Right hindlimb (tissue), 1 donor: ENCODE measurements at places on chromosomes 1 and 21.
A peak's percentile ranks its signal among the peaks of the same experiment; 100 is the strongest.

- DNase-seq = no peak
Measured at GRCh38 chr1:164930241-164930640, 371.3 kb downstream of the PBX1 start.

- DNase-seq = no peak
Measured at GRCh38 chr1:12345350-12346217, 115.8 kb downstream of the VPS13D start.

GRCh38 chr1:17278996-17279830, 28.8 kb upstream of the PADI4 start:
- DNase-seq = no peak

DNA sequence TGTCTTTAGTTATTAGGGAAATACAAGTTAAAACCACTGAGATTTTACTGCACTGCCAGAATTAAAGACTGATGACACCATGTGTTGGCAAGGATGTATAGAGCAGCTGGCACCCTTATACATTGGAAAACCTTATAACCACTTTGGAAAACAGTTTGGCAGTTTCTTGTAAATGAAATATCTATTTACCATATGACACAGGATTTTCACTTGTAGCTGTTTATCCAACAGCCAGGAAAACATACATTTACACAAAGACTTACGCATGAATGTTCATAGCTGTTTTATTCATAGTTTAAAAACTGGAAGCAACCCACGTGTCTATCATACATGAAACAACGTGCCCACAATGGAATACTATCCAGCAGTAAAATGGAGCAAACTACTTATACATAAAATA, 45.3 kb downstream of the PRRC2C start:
- no peak for DNase-seq

DNA sequence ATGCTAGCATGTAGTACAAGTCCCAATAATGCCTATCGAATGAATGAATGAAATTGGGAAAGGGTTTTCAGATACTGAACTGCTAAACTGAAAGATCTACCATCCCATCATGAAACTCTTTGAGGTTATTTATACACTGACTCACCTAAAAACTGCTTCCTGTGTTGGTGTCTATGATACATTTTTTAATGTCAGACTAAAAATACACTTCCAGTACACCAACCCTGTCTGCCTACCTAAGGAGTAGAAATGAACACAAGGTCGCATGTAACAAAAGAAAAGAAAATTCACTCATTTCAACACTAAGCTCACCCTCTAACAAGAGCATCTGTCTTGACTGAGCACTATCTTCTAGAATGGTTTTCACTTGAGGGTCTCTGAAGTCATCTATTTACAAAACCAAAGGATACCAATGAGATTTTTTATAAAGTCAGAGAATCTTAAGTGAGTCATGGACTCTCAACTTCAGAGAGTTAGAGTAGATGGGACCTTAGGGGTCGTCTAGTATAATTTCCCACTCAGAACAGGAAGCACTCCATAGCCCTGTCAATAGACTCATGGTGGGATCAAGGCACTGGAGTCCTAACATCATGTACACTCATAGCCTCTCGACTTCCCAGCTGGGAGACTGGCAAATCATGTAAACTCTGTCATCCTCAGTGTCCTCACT, 53.4 kb downstream of the WLS start:
- DNase-seq = no peak

DNA sequence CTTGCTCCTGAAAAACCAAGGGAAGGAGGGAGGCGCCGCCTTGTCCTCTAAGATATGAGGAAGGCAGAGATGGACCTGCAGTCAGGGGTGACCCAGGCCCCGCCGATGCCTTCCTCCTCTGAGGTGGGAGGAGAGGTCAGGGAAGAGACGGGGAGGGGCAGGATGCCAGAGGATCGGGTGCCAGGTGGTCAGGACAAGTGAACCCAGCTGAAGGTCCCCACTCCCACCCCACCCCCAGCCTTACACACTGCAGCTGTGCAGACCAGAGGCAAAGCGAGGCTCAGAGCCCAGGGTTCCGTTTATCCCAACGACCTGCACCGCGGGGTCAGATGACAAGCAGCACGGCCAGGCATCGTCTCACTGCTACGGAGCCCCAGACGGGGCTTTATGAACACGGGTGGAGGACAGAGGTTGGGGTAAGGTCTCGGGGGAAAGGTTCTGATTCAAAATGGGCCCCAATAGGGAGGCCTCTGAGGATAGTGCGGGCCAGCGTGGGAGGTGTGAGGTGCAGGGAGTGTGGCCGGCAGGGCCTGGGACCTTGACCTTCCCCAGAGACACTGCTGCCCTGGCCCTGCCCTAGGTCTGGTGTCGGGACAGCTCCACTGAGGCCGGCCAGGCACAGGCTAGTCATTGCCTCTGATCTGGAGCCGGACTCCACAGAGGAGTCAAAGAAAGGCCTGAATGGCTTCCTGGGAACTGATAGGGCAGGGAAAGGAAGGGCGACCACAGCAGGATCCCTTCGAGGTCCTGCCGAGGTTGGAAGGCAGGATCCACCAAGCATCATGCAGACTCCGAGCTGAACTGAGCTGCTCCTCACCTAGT, 112.4 kb downstream of the WDR4 start:
- DNase-seq = no peak

DNA sequence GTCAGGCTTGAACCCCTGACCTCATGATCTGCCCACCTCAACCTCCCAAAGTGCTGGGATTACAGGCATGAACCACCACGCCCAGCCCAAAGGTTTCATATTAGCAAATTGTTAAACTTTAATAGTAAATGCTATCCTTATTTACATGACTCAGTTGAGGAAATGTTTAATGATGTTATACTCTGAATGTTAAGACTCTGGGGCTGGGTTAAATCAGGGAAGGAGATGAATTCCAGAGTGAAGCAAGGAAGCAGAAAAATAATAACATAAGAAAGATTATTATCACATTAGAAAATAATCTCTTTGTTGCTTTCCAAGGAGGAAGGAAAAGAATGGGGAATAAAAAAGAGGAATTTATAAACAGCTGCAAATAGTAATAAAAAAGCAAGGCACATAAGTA, 105.3 kb downstream of the PTGS2 start:
- DNase-seq = no peak

DNA sequence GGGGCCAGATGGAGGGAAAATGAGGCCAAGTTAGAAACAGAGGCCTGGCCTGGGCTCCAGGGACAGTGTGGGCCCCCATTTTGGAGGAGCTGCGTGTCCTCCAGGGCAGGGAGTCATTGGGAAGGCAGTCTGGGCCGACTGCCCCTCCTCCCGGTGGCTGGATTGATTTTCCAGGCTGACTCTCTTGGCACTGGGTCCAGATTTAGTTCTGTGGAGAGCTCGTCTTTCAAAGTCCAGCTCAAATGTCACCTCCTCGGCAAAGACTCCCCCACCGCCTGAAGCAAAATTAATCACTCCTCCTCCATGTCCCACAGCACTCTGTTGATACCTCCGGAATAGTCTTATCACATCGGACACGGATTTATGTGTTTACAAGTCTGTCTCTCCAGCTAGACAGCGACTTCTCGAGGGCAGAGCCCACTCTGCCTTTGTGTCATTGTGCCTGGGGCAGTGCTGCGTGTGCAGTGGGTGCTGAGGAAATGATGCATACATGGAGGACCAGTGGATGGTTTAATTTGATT, 175.1 kb downstream of the CAMTA1 start:
- DNase-seq = peak; percentile 87

- DNase-seq = no peak
Measured at GRCh38 chr1:200880212-200880611, 7.4 kb downstream of the GPR25 start.

DNA sequence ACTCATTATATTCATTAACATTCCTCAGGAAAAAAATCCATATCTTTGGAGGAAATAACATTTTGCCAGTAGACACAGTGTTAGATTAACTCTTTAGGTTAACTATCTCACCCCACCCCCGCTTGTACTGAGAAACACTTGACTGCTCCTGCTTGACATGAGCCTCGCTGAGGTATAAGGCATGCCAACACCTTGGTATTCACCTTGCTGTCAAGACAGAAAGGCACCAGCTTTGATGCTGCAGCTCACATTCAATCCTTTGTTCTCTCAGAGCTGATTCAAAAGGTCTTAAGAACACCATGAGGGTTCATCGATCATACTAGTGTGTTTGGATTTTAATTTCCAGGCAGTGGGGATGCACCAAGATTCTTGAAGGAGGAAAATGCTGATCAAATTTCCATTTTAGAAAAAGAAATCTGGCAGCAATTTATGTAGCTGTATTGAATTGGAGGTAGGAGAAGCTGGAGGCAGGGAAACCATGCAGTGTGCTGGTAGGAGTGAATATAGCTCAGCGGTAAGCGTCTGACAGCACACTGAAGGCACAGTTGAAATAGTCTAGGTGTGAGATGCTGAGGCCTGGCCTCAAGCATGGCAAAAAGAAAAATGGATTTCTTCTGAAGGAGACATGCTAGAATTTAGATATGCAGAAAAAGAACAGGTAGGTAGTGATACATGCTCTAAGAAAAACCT, 108.0 kb upstream of the ST6GALNAC5 start:
- no peak for DNase-seq

GRCh38 chr1:93908394-93909145, 660 bp downstream of the GCLM start:
- peak; percentile 36 for DNase-seq

DNA sequence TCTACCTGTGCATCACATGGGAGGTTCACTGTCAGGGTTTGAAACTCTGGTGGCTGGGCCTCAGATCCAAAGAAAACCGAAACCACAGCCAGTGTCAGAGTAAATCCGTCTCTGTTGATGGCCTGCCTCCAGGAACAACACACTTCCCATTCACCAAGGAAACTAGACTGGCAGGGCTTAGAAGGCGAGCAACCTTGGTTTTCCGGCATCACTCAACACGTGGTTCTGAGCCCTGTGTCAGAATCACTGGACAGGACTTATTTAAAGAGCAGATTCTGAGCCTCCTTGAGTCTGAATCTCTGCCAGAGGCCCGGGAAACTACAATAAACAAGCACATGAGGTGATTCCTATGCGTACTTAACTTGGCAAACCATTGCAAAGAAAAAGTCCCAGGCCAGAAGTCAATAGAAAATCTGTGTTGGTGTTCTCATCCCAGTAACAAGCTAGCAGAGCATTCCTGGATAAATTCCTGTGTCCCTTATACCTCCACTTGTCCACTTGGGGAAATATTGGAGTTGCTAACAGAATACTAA, 70.0 kb downstream of the KCTD3 start:
- peak; percentile 52 for DNase-seq

GRCh38 chr1:58813361-58813760, 29.5 kb upstream of the JUN start:
- DNase-seq = no peak

GRCh38 chr1:39405358-39405757, 86.1 kb upstream of the BMP8A start:
- DNase-seq = no peak

DNA sequence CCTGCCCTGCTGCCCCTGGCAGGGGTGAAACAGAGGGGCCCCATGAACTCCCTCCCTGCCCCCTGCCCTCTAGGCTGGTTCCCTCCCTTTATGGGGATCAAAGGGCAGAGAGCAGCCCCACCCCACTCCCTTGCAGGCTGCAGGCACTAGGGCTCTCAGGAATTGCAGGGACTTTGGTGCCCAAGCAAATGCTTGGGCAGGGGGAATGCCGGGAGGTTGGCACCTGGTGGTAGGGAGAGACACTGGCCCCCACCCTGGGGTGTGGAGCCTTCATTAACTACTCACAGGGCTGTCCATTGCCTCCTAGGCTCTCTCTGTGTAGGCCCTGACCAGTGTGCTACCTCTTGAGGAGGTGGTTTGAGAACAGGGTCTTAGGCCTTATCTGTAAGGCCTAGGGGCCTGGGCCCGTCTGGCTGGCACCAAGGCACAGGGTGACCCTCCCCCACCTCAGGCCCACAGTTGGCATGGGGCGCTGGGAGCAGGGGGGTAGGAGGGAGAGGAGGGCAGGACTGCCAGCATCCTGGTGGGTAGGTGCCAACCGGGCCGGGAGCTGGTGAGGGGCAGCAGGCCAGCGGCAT, 4.7 kb downstream of the ZBTB7B start:
- DNase-seq = no peak

DNA sequence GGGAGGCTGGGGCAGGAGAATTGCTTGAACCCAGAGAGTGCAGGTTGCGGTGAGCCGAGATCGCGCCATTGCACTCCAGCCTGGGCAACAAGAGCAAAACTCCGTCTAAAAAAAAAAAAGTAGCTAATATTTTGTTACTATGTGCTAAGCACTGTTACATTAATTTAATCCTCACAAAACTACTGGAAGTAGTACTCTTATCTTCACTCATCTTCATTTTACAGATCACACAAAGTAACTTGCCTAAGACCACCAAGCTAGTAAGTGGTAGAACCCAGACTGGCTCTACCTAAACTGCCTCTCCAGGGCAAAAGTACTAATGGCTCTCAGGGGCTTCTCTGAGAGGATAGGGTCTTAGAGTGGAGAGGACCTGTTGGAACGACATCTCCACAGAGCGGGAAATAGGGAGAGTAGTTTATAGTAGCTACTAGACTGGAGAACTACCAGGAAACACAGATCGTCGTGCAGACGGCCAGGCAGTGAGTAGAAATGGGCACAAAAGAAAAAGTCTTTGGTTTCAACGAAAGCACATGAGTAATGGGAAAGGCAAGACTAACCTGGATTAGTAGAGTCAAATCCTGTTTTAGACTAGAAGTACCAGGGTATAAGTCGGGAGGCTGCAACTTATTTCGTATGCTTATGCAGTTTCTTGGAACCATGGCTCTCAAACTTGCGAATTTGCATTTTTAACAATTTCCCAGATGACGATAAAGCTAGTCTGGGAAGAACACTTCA, 1.4 kb downstream of the CLCC1 start:
- DNase-seq = no peak

- DNase-seq = no peak
Measured at GRCh38 chr1:168341483-168341975, 60.9 kb downstream of the TBX19 start.

- no peak for DNase-seq
Measured at GRCh38 chr1:241034203-241034936, 322.6 kb downstream of the RGS7 start.

- DNase-seq = peak; percentile 21
Measured at GRCh38 chr1:77126307-77126706, 92.9 kb downstream of the PIGK start.

GRCh38 chr1:28499553-28499952, 6.3 kb upstream of the RCC1 start:
- no peak for DNase-seq

DNA sequence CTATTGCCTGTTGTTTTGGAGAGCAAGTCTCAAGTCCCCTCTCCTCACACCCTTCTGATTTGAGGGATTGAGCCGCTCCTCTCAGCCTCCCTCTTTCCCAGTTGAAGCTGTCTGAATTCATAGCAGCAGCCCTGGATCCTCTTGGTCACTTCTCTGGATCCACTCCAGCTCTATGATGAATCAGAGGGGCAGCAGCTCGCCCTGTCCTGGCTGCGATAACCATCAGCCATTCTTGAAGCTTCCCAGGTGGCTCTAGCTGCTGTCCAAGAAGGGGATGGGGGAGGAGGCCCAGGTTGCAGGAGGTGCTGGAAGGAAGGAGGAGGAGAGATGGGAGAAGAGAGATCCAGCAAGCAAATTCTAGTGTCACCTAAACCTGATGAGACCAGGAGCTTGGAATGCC, 31.3 kb downstream of the WNT4 start:
- no peak for DNase-seq

- DNase-seq = no peak
Measured at GRCh38 chr1:36391271-36391670, 5.5 kb upstream of the STK40 start.
